Activated T-helper 1 cell treated with Interleukin-2 at 50 U/mL for 16 hours (primary cell): ENCODE measurements at places on chromosomes 11 and 22.
A peak's percentile ranks its signal among the peaks of the same experiment; 100 is the strongest.

DNA sequence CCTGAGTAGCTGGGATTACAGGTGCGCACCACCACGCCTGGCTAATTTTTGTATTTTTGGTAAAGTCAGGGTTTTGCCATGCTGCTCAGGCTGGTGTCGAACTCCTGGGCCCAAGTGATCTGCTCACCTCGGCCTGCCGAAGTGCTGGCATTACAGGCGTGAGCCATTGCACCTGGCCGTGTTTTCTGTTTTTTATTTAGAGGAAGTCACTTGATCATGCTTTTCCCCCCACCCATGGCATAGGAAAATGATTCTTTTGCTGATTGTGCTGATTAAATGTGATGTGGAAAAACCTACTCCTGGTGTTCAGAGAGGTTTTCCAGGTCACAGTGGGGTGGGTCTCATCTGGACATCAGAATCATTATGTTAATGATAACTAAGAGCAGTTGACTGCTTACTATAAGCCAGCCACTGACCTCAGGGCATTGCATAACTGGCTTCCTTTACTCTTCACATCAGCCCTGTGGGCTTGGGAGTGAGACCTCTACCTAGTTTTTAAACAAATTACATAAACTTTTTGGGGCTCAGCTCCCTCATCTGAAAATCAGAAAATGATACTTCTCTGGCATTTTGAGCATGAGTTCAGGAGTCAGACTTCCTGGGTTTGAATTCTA lies 71.0 kb downstream of the PTPRJ start:
- no peak for DNase-seq

GRCh38 chr11:70299636-70300035 lies 29.1 kb downstream of the PPFIA1 start:
- DNase-seq = no peak

DNA sequence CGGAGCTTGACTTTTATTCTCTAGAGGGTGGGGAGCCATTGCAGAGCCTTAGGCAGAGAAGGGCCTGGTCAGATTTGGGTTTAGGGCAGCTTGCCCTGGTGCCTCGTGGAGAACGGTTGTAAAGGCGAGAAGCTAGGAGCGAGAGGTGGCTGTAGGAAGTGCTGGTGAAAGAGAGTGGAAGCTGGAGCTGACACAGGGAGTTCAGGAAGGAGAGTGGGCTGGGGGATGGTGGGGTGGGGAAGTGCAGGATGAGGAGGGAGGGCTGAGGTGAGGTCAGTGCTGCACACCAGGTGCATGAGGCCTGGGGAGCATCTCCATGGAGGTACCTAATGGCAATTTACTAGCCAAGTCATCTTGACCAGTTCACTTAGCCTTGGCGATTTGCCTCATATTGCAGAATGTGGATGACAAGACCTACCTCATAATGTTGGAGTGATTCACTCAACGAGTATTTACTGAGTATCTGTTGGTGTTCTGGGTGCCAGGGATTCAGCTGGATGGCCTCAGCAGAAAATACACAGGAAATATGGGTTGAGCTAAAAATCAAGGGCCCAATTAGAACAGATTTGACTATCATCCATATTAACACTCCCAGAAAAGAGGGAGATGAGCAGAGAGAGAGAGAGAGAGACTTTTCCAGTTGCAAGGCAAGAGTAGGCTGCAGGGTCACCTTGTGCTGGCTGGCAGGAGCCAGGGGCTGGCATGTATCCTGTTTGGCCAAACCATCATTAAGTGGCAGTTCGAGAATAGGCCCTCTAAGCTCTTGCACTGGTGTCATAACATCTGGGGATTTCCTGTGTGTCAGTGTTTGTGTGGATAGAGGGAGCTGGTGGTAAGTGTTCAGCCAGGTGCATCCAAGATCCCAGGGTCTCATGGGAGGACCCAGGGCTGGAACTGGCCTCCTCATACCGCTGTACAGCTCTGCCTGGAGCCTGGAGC lies 44.4 kb upstream of the CLDN5 start:
- DNase-seq = no peak

GRCh38 chr11:7668911-7669310 lies 4.4 kb downstream of the CYB5R2 start:
- no peak for DNase-seq

DNA sequence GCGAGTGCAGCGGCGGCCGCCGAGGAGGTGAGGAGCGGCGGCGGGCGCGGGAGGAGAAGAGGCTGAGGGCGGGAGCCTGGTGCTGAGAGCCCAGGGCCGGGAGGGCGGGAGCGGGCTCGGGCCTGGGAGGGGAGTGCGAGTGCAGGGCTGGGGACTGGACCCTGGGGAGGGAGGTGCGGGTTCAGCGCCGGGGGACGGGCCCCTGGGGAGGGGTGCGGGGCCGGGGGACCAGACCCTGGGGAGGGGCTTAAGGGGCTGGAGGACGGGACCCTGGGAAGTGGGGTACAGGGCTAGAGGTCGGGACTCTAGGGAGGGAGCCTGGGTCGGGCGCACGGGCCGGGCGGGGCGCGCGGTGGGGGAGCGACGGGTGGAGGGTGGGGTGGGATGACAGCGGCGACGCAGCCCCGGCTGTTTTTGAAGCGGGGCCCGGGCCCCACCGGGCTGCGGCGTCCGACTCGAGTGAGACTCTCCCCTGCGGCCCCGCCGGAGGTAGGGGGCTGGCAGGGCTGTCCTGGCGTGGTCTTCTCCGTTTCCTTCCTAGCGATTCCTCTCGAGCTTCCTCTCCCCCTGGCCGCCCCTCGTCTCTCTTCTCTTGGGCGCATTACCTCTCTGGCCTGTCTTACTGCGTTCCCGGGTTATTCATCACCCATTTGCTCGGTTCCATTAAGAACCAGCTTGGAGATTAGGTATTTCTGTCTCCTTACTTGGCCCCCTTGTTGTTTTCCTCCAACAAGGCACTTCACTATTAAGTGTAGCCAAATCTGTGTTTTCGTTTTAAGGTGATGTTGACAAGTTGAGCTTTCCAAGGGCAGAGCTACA lies 754 bp downstream of the NUP50 start:
- peak; percentile 21 for DNase-seq

DNA sequence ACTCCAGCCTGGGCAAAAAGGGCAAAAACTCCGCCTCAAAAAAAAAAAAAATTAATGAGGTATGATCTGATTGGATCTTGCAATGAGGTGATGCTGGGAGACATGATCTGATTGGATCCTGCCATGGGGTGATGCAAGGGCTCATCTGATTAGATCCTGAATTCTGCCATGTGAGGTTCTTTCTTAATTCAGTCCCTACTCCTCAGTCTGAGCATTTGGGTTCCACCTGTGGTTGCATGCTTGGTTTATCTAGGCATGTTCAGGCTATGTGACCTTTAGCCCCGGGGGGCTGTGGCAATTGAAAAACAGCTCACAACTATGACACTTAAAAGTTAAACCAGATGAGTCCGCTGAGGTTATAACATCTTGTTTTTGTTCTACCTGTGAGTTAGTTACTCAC lies 4.8 kb upstream of the TRIM6 start:
- no peak for DNase-seq

GRCh38 chr11:126978911-126979310 lies 21.7 kb downstream of the KIRREL3 start:
- no peak for DNase-seq

DNA sequence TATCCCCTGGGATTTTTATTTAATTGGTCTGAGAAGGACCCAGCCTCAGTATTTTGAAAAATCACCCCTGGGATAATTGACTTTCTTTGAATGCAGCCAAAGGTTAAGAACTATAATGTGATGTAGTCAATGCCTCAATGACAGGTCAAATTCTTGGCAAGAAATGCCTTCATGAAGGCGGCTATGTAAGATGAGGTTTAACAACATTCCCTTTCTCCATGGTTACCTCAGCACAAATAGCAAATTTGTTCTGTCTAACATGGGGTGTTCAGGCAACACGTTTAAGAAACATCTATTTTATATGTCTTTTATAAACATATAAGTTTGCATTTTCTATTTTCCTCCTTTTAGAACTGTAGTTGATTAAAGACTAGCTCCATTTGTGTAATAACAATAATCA lies 5.3 kb downstream of the SLN start:
- no peak for DNase-seq

GRCh38 chr11:1918436-1919315 lies 827 bp upstream of the TNNT3 start:
- DNase-seq = no peak

- no peak for DNase-seq
Observed at GRCh38 chr11:121199516-121199915, 93.1 kb upstream of the SC5D start.

DNA sequence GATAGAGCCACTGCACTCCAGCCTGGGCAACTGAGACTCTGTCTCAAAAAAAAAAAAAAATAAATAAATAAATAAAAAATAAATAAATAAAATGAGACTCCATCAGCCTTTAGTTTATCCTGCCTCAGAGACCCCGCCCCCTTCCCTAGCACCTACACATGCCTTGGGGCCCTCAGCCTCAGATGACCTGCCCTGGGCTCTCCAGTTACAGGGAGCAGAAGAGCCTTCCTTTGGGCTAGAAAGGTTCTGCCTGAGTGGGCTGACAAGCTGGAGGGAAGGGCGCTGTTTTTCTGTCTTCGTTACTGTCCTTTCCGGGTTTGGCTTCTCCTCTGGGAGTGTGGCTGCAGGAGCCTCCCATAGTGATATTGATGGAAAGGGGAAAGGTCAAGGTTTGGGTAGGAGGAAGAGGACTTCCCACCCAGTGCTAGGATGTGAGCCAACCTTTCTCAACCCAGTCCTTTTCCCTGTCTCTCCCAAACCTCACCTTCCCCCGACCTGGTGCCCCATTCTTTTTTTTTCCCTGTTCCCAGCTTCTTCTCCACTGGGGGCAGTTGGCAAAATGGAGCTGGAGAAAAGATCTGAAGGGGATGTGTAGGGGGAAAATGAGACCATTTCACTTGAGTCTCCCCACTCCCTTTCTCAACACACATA lies 1.5 kb upstream of the SF3B2 start:
- no peak for DNase-seq

GRCh38 chr11:132106096-132106982 lies 735.9 kb downstream of the NTM start:
- no peak for DNase-seq
